ENCODE measurements at places on chromosomes 1 and 21.

GRCh38 chr1:67683316-67683715, 1.7 kb upstream of the GADD45A start:
- DNase-seq = peak; percentile 91

DNA sequence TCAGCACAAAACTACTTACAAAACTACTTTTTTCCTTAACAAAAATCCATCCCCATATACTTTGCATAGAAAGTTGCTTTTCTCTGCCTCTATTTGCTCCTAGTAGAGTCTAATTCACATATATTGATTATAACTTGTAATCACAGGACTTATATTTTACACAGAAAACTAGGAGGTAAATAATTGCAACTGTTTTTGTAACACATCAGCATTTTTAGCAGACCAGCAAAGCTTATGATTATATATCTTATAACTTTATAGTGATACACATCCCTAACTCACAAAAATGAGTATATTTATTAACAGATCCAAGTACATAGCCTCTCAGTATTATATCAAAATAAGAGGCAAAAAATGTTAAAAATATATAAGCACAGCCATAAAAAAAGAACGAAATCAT, 17.3 kb upstream of the SLC35A3 start:
- no peak for DNase-seq

DNA sequence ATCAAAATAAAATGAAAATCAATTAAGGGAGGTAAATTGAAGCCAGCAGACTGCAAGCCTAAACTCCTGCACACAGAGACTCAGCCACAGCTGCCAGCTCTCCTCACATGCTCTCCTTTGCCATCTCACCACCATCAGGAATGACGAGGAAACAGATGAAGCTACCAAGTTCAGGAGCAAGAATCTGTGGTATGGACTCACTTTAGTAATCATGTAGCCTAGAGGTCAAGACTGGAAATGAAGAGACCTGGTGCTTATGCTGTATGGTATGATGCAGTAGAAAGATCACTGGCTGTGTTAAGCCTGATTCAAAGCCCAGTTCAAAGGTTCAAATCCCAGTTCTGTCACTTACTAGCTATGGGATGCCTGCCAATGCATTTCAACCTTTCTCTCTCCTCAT, 78.9 kb upstream of the CAMK1G start:
- no peak for DNase-seq

DNA sequence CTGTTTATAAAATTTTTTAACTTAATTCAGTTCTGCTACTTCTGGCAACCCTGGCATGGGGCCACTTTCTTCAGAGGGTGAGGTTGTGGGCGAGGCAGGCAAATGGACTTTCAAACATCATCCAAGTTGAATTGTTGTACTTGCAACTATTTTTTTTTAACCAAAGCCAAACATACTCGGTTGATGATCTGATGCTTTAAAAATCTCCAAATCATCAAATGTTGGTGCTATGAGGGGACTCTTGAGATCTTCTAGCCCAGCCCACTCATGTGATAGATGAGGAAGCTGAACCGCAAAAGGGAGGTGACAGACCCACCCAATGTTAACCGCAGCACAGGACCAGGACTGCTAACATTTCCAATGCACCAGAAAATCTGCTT, 6.7 kb downstream of the SLC1A7 start:
- peak; percentile 7 for DNase-seq

- DNase-seq = peak; percentile 15
Measured at GRCh38 chr1:70966018-70966638, 81.5 kb downstream of the PTGER3 start.

GRCh38 chr1:75614399-75614756, 3.5 kb upstream of the SLC44A5 start:
- no peak for DNase-seq

DNA sequence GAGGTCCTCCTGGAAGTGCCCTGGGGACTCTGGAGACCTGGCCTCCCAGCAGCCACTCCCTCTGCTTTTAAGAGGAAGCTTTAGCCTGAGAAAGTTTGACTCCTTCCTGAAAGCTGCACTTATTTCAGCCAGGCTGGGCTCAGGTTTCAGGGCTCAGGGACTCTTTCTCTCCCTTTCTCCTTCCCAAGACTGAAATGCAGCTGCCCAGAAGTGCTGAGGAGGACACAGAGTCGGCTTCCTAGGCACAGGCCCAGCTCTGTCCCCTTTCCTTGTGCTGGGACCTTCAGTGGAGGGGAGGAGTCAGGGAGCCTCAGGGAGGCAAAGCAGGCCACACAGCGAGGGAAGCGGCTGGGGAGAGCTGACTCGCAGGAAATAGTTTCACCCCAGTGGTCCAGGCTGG, 137.3 kb downstream of the NAV1 start:
- no peak for DNase-seq

DNA sequence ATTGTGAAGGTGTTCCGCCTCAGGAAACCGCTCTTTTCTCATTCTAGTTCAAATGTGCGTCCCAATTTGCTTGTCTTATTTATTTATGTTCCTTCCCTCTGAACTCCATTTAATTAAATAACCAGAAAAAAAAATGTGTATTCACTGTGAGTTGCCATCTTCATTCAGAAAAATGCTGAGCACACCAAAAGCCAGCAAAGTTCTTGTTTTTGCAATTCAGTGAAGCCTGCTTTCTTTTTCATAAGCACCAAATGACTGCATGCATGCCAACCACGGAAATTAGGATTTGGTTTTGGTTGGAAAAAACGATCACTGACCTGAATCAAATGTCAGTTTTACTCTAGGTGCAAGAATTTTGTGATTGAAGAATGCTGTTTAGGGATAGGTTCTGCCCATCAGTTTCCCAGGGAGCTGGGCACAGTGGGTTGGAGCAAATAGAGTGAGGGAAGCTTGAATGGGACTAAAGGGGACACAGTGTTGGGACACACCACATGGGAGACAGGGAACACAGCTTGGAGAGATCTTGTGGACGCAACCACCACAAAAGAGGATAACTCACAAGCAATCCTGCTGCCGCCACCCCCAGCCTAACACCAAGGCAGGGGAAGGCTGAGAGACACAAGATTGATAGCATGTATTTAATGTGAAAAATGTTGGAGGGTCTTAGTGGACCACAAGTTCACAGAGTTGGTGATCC, 183.4 kb upstream of the GALNT2 start:
- no peak for DNase-seq

DNA sequence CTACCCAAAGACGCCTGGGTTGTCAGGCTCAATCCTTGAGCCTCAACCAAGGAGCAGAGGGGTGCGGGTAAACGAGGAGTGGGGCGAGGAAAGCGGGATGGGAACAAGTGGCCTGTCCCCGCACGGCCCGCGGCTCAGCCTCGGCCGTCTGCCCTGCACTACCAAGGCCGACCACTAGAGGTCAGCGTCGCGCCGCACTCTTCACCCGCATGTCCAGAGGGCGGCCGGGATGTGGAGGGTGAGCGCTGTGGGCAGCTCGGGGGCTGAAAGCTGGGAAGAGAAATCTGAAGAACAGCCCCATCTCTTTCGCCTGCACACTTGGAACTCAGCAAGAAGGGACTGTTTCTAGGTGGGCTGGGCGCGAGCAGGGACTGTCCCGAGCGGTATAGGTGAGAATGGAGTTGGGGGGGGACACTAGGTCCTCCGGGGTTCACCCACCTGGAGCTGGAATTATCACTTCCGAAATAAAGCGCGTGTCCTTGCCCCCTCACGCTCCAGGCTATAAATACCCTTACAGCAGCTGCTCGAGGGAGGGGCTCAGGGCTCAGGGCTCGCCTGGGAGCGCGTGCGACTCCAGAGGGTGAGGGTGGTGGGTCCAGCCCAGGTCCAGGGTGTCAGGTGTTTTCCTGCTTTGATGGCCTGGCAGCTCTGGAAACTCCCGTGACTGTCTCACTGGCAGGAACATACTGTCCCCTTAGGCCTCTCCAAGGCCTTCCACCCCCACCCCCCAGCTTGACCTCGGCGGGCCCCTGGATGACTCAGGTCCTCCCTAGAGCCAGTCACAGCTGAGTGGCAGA, 9.8 kb downstream of the SLC30A2 start:
- peak; percentile 42 for DNase-seq

- peak; percentile 93 for DNase-seq
Measured at GRCh38 chr1:171902527-171902926, 61.2 kb downstream of the DNM3 start.

DNA sequence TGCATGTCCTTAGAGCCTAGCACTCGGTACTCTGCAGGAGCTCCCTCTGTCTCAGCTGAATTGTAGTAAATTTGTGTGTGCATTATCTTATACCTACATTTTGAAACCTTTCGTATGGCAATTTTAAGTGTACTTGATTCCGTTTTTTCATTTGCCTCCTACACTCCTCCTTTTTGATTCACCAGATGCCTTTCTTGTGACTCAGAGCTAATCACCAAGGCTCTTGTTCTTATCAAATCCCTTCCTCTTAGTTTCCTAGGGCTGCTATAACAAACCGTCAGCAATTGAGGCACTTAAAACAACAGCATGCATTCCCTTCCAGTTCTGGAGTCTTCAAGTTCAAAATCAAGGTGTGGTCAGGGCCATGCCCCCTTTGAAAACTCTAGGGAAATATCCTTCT, 261.0 kb downstream of the ASTN1 start:
- peak; percentile 79 for DNase-seq

DNA sequence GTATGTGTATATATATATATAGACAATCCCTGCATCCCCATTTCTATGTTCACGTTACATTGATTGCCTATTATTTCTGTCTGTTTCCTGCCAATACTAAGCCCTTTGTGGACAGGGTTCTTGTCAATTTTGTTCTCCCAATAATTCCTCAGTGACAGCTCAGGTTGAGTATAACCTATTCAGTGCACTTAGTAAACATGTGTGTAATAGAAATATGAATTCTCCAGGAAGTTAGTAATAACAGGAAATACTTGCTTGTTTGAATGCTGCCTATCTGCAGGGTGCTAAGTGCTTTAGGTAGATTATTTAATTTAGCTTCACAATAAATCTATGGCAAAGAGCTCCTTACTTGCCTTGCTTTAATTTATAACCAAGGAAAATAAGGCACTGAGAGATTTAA, 52.8 kb upstream of the PTGFR start:
- peak; percentile 78 for DNase-seq

DNA sequence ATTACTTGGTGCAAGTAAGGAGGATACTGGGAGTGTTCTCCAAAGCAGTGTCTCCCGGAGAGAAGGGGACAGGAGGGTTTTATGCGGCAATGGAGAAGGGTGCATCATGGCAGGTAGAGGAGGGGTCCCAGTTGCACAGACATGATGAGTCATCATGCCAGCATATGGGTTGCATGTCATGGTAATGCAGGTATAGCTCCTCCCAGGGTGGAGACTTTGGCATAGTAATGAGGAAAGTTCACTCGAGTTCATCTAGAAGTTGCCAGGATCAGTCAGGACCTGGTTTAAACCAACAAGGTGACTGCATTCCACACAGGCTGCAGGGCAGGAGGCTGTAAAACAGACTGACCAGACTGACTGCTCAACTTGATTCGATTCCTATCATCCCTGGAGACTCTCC, 355.7 kb upstream of the DUSP10 start:
- peak; percentile 72 for DNase-seq

DNA sequence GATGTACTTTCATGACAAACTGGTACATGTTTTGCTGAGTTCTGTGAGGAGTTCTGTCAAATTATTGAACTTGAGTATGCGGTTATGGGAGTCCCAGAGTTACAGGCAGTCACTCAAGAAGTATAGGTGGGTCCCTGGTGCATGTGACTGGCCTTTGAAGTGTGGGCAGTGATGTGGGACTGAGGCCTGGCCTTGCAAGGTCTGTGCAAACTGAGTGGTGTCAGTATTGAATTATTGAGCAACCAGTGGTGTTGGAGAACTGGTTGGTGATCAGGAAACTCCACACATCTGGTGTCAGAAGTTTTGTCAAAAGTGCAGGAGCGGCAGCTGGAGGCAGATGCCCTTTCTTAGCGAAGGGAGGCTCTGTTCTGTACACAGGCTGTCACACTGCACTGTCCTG, 5.2 kb downstream of the ZNF678 start:
- no peak for DNase-seq

DNA sequence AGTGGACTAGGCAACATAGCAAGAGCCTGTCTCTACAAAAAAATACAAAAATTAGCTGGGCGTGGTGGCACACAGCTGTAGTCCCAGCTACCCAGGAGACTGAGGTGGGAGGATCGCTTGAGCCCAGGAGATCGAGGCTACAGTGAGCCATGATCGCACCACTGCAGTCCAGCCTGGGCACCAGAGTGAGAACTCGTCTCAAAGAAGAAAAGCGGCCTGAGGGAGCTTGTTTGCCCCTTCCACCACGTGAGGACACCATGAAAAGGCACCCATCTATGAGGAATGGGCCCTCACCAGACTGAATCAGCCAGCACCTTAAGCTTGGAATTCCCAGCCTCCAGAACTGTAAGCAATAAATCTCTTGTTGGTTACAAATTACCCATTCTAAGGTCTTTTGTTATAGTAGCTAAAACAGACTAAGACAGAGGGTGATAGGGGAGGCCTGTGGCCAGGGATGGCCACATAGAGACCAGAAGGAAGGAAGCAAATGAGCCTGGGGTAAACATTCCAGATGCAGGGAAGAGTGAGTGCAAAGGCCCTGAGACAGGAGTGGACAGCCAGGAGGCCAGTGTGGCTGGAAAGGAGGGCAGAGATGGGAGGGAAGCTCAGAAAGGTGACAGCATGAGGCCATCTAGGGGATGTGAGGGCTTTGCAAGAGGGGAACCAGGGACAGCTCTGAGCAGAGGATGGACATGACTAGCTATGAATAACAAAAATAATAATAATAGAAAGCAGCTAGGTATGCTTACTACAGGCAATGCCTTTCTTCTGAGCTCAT, 120.1 kb downstream of the MATN1 start:
- no peak for DNase-seq

- DNase-seq = no peak
Measured at GRCh38 chr1:55065648-55066047, 26.3 kb downstream of the PCSK9 start.

DNA sequence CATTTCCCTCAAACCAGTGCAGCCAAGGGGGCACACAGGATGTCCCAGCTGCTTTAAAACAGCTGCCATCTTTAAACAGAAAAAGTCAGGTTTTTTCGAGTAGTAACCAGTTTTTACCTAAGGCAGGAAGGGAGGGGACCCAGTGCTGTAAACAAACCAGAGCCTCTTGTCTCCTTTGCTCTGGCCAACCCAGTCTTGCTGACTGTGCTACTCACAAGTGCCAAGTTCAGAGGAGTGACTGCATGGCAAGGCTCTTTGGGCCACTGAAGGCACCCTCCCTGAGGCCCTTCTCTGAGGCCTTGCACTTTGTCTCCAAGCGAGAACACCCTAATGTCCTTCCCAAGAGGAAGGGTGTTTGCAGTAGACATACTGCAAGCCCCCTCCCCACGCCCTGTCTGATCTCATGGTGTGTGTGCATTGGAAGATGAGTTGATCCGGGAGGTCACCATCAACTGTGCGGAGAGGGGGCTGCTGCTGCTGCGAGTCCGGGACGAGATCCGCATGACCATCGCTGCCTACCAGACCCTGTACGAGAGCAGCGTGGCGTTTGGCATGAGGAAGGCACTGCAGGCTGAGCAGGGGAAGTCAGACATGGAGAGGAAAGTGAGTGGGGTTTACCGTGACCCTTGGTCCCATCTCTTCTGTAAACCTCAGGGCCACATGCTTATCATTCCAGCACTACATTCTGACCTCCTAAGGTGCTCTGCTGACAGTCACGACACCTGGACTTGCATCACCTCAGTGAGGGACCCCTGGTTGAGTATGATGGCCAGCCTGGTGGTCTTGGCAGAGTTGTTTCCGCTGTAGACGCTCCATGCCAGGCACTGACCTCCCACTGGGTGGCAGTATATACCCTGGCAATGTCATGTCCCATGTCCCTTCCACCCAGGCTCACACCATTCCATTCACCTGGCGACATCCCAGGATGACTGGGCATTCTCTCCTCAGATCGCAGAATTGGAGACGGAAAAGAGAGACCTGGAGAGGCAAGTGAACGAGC, 4.7 kb downstream of the DNALI1 start:
- peak; percentile 16 for DNase-seq
